ENCODE measurements at places on chromosomes 12 and 14.

DNA sequence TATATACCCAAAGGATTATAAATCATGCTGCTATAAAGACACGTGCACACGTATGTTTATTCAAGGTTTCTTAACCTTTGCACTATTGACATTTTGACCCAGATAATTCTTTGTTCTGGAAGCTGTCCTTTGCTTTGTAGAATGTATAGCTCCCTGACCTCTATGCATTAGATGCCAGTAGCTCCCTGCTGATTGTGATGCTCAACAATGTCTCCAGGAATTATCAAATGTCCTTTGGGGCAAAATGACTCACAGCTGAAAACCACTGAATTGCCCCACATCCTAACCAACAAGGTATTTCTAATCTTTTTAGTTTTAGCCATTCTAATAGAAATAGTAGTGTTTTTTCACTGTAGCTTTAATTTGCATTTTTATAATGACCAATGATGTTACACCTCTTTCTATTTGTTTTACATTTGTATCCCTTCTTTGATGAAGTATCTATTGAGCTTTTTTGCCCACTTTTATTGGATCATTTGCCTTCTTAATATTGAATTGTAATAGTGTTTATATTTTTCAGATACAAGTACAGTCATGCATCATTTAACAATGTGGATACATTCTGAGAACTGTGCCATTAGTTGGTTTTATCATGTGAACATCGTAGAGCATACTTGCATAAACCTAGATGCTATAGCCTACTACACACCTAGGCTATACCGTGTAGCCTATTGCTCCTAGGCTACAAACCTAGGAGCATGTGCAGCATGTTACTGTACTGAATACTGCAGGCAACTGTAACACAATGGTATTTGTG, 10.4 kb upstream of the NOPCHAP1 start:
- no peak for DNase-seq

DNA sequence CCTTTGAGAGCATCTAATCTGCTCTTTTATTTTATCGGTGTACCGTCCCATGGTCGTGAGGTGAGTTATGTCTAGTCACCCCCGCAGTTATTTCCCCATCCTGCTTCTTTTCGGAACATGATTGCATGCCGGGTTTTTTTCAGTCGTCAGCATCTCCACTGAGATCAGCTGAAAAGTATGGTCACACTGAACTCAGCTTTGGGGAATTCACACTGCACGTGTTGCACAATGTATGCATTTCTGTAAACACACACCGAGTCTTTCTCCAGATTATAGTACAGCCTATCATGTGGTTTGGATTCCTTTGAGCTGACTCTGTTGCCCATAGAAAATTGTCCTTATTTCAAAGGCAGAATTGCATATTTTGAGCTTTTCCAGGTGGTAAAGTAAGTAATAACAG, 24.6 kb downstream of the PLXNC1 start:
- peak; percentile 69 for DNase-seq

GRCh38 chr14:103131580-103131979, 8.3 kb downstream of the TNFAIP2 start:
- DNase-seq = no peak

DNA sequence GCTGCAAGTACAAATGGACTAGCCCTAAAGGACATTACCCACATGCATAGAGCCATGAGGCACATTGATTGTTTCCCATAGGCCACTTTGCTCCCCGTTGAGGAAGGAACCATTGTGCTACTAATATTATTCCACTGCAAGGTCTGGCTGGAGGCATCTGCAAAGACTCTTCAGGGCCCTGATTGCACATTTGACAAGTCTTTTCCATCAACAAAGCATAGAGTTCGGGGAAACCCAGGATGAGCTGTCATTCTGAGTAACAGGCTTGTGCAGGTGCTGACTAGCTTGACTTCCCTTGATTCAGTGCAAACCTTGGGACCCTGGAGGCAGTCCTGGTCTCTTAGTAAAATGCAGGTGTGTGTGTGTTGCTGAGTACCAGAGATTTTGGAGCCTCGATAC, 73.8 kb downstream of the SUSD6 start:
- peak; percentile 8 for DNase-seq

DNA sequence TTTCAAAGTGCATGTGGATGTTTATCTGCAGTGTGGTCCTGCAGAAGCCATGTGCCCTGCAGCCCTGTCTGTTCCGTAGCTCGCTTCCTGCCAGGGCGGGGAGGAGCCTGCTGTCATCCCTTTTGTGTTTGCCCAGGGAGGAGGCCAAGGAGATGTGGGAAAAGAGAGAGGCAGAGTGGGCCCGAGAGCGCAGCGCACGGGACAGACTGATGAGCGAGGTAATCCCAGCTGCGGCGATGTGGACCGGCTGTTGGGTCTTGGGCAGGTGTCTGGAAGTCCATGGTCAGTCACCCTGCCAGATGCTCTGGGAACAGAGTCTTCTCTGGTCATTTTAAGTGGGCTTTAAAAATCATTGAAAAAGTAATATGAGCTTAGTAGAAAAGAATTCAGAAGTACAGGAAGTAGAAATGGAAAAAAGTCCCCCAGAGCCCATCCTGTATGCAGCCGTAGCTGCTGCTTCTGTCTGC, 12.8 kb downstream of the TCHP start:
- no peak for DNase-seq

- DNase-seq = peak; percentile 9
These were observed 149.7 kb upstream of the ARHGAP5 start for GRCh38 chr14:31927348-31927832.

- DNase-seq = no peak
These were observed 3.0 kb downstream of the ARHGAP5 start for GRCh38 chr14:32080001-32080510.

- DNase-seq = no peak
These were observed 161.8 kb upstream of the RGS6 start for GRCh38 chr14:71770431-71770830.

- no peak for DNase-seq
These were observed 173.9 kb downstream of the TTC7B start for GRCh38 chr14:90642244-90642717.

DNA sequence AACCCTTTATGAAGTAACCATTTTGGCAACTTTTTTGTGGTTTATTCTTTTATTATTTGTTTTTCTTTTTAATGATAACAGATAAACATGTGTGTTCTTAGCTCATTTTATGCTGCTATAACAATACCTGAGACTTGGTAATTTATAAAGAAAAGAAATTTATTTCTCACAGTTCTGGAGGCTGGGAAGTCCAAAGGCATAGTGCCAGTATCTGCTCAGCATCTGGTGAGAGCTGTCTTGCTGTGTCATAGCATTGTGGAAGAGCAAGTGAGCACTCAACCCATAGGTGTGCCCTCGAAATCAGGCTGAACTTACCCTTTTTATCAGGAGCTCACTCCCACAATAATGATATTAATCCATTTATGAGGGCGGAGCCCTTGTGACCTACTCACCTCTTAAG, 8.0 kb upstream of the SCFD1 start:
- no peak for DNase-seq

- no peak for DNase-seq
These were observed 23.8 kb upstream of the PYROXD1 start for GRCh38 chr12:21413369-21414277.

DNA sequence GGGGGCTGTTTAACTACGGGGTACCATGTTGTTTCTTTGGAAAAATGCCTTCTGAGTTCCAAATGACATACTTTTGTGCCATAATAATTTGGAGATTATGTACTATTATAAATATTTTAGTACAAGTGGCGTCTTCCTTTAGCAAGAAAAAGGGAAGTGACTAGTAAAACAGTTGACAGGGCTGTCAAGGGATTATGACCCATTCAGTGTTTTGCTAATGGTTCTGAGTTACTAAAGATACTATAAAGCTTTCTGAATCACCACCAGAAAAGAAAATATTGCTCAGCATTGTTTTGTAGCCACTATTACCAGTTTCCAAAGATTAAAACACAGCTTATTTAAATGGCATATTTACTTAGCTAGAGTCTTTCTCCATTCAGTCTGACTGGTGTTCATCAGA, 334.9 kb downstream of the SNAPC1 start:
- DNase-seq = no peak

GRCh38 chr12:5083955-5084849, 40.5 kb downstream of the KCNA5 start:
- no peak for DNase-seq

GRCh38 chr12:114064497-114064896, 98.4 kb upstream of the RBM19 start:
- DNase-seq = no peak

GRCh38 chr12:28209782-28210181, 19.5 kb downstream of the CCDC91 start:
- no peak for DNase-seq

DNA sequence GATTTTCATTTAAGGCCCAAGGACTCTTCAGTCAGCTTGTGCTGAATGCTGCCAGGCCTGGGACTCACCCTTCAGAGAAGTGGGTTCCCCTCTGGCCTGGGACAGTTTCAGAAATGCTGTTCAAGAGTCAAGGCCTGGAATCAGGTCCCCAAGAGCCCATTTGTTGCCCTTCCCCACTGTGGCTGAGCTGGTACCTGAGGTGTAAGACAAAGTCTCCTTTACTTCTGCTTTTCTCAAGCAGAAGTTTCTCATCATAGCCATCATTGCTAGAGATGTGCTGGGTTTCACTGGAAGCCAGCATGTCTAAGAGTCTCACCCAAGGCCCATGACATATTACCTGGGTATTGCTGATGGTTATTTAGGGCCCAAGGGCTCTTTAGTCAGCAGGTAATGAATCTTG, 8.9 kb downstream of the FANCM start:
- DNase-seq = no peak

DNA sequence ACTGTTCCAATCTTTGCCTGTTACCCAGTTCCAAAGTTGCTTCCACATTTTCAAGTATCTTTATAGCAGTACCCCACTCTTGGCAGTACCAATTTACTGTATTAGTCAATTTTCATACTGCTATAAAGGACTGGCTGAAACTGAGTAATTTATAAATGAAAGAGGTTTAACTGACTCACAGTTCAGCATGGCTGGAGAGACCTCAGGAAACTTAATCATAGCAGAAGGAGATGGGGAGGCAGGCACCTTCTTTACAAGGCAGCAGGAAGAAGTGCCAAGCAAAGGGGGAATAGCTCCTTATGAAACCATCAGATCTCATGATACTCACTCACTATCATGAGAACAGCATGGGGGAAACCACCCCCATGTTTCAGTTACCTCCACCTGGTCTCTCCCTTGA, 215.0 kb downstream of the SNAPC1 start:
- DNase-seq = no peak

DNA sequence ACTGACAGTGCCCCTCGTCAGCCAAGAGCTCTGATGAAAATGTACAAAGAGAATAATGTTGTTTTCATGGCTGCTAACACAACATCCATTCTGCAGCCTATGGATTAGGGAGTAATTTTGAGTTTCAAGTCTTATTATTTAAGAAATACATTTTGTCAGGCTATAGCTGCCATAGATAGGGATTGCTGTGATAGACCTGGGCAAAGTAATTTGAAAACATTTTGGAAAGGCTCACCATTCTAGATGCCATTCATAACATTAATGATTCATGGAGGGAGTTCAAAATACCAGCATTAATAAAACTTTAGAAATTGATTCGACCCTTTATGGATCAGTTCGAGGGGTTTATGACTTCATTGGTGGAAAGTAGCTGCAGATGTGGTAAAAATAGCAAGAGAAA, 149.8 kb downstream of the GPHN start:
- no peak for DNase-seq

DNA sequence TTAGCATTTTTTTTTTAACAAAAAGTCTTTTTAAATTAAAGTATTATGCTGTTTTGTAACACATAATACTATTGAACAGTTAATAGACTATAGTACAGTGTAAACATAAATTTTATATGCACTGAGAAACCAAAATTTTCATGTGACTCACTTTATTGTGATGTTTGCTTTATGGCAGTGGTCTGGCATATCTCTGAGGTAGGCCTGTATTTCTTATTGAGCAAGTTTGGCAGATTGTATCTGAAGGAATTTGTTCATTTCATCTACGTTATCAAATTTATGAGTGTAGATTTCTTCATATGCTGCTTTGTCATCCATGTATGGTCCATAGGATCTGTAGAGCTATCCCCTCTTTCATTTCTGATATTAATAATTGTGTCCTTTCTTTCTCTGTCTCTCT, 78.8 kb upstream of the PDE3A start:
- DNase-seq = no peak

GRCh38 chr12:54262403-54262925, 17.5 kb downstream of the CBX5 start:
- DNase-seq = peak; percentile 49

DNA sequence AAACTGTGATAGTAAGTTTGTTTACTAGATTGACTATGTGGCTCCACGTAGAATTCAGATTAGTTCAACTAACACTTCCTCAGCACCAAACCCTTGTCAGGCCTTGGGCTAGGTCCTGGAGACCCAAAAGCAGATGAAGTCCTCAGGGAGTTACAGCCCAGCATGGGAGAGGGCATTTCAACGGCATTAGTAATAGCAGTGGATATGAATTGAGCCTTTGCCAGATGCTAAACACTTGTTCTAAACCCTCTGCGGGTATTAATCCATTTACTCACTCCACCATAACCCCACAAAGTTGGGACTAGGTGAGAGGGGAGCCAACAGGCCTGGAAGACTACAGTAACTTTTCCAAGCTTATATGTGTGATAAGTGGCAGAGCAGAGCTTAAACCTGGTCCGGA, 714.6 kb downstream of the DIO2 start:
- peak; percentile 7 for DNase-seq

- DNase-seq = no peak
These were observed 38.3 kb downstream of the FNTB start for GRCh38 chr14:65024957-65025356.

DNA sequence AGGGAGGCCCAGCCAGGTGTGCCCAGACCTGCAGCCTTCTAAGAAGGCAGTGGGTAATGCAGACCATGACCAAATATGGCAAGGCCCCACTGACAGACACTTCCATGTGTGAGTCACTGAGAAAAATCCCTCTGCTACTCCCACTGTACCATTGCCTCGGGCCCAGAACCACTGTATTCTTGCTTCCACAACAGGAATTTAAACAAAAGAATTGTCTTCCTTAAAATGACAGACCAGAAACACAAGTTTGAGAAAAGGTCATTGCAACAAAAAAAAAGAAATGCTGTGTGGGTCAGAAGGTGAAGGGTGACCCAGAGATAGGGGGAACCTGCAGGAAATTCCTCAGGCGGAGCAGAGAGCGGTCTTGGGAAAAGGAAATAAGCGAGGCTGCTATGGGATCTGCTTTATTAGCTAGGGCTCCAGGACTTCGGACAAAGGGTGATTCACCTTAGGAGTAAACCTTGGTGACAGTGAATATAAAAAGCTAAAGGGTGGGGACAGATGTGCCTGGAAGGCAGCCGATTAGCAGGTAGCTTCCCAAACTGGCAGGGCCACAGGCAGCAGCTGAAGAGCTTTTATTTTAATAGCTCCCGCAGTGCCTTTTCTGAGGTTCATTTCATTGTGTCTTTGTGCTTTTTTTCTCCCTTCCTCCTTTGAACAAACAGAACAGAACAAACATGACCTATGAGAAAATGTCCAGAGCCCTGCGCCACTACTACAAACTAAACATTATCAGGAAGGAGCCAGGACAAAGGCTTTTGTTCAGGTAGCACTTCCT, 185.3 kb upstream of the BCL2L14 start:
- no peak for DNase-seq

DNA sequence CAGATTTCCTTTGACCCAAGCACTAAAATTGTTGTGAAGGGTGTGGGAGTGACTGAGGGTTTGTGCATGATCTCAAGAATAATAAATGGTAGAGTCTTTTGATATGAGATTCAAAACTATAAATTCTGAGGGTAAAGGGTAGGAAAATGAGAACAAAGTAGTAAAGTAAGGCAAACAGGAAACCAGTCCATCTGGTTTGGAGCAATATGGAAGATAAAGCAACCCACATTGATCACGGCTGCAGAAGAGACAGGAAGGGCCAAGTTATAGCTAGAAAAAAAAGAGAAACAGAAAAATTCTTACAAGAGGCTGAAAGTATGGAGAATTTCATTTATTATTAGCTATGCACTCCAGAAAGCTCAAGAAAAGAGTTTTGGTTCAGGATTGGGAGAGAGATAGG, 4.6 kb upstream of the SLCO1B3 start:
- DNase-seq = no peak

Data from MG63 (cell line).